ACHN (cell line): ENCODE measurements at places on chromosomes 5 and 9.

DNA sequence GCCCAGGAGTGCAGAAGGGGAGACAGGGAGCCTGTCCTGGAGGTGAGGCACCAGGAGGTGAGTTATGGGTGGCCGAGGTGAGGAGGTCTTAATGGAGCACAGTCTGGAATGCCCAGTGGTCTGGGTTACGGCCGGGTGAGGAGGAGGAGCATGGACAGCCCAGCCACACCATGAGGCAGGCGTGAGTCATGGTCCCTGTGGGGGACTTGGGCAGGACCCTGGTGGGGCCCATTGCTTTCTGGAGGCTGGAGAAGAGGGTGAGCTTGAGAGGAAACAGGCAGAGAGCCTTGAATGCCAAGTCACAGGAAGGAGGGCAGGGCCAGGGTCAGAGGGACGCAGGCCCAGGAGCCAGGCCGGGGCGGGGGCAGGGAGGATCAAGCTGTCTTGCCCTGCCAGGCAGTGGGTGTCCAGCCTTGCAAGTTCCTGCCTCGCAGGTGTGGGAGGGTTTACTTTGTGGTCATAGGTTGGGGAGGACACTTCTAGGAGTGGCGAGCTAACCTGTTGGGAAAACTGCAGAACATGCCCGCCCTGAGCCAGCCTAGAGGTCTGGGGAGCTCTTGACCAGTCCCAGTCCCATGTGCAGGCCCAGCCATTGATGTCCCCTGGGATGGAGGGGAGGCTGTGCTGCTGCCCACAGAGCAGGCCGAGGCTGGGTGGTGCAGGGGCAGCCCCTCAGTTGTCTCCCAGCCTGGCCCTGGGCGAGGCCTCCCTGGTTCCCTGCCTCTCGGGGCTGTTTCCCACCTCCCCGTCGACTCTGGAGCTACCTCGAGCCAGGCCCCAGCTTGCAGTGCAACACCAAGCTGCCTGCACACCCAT lies 2.8 kb downstream of the CACNA1B start:
- DNase-seq = no peak

DNA sequence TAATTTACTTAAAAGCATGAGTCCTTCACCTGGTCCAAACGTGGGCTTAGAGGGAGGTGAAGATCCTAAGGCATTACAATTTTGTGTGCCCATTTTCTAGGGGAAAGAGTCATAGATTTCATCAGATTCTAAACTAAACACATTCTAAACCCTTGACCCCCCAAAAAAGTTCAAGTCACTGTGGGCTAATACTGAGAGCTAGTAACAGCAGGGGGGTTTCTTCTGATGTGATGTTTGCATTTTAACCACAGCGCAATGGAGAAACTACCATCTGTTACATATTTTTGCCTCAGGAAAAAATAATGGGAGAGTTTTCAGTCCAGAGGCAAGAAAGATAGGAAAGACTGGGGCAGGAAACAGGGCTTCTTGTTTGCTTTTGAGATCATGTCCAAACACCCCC lies 110.8 kb upstream of the SLC1A3 start:
- DNase-seq = no peak

- DNase-seq = no peak
Observed at GRCh38 chr5:149388498-149389190, 9.6 kb upstream of the IL17B start.

DNA sequence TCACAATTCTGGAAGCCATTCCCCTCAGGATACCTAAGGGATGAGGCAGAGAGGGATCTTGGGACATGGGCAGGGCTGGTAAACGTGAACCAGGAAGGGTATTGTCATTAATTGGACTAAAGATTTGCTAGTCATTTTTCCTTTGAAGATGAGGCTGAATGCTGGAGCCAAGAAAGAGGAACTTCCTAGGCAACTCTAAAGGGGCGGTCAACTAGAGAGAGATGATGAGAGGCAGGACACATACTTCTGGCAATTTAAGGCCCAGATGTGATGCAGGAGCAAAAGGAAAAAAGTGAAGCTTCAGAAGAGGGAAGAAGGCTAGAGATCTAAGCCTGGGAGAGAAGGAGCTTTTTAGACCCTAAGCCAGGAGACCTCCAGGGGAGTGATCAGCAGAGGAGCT lies 5.6 kb downstream of the GBA2 start:
- DNase-seq = no peak

GRCh38 chr9:82466616-82467260 lies 478.2 kb downstream of the SPATA31D1 start:
- DNase-seq = peak; percentile 13

DNA sequence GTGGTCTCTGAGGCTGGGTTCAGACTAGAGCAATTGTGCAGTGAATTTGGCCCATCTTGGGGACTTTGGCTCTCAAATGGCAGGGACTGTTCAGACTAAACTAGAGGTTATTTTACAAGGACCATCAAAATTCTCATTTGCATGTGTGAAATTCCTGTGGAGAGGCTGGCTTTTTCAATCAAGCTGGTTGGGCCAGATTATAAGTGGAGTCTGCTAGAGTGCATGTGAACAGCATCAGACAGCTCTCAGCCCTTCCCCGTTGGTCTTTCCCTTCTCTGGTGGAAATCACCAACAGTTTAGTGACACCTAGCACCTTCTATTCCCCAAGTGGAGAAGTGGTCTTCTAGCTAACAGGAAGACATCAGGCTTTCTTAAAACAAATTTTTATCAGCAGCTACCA lies 301.3 kb downstream of the CWC27 start:
- no peak for DNase-seq

GRCh38 chr5:166123717-166124116 lies 2167.7 kb upstream of the WWC1 start:
- no peak for DNase-seq

GRCh38 chr5:5276951-5277517 lies 136.9 kb downstream of the ADAMTS16 start:
- DNase-seq = no peak

- peak; percentile 75 for DNase-seq
Observed at GRCh38 chr5:140372971-140373487, 13.0 kb downstream of the SLC4A9 start.

DNA sequence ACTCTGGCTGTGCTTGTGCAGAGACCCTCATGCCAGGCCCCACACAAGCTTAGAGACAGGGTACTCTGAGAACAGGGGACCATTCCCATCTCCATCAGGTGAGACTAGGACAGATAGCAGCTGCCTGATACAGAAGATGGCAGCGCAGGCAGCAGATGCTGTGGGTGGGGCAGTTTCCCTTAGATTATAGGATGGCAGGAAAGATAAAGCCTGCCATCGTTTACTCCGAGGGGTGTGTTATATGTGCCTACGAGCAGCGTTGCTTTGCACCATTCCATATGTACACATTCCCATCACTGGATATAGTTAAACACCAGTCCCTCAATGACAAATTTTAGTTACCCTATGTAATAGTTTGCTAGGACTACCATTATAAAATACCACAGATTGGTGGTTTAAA lies 135.2 kb downstream of the SMARCA2 start:
- DNase-seq = no peak

DNA sequence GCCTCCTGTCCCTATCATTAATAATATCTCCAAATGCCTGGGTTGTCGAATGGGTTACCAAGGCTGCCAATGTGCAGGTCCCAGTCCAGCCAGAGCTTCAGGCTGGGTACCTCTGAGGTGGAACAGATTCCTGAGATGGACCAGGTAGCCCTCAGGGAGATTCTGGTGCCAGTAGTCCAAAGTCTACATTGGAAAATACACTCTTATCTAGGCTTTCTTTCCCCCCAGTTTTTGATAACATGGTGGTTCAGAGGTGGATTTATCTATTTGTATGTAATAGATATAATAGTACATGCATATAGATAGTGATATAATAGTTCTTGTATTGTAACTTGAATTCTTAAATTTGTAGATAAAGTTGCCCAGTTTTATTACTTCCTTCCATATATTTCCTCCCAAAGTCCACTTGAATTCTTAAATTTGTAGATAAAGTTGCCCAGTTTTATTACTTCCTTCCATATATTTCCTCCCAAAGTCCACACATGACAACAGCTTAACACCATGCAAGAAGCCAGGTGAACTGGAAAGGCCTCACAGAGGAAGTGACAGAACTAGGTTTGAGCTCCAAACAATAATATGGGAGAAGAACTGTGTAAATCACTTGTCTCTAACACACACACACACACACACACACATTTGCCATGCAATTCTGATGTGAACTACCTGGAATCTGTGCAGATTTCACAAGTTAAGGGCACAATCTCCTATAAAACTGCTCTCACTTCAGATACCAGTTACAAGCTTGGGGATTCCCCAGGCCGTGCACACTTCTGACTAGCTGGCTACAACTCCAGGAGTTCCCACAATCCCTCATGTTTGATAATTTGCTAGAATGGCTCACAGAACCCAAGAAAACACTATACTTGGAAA lies 30.7 kb upstream of the ERAP1 start:
- DNase-seq = no peak

GRCh38 chr9:137205126-137206069 lies at the start of the genes NDOR1 and TMEM203:
Gene NDOR1 (plus strand): TSS chr9:137205700. CDS start chr9:137205778, 78 bp downstream.
Gene TMEM203 (minus strand): TSS chr9:137205648. CDS start chr9:137205414, 234 bp downstream.
- DNase-seq = peak; percentile 80

- DNase-seq = no peak
Observed at GRCh38 chr5:61619289-61619688, 287.2 kb downstream of the ZSWIM6 start.

GRCh38 chr9:83706676-83707517 lies 861 bp downstream of the UBQLN1 start:
- DNase-seq = peak; percentile 34

DNA sequence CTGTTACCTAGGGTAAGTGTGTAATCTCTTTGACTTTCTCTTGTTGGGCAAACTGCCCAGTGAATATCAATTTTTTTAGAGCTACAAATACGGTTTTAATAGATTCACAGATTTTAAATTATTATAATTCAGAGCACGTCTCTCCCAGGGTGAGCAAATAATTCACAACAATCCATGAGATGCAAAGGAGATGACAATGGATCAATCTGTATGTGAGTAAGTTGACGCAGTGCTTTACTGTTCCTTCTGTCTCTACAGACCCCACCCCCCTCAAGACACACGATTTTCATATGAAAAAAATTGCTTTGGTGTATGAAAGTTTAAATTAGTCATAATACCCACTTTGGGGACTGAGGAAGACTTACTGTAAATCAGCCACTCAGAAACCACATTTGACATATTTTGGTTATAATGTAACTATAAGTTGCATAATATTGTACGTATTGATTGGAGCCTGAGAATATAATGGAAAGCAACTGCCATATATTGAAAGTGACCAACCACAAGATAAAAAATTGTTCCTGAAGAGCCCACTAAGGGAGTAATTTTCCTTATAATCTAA lies 201.7 kb downstream of the BNC2 start:
- no peak for DNase-seq

DNA sequence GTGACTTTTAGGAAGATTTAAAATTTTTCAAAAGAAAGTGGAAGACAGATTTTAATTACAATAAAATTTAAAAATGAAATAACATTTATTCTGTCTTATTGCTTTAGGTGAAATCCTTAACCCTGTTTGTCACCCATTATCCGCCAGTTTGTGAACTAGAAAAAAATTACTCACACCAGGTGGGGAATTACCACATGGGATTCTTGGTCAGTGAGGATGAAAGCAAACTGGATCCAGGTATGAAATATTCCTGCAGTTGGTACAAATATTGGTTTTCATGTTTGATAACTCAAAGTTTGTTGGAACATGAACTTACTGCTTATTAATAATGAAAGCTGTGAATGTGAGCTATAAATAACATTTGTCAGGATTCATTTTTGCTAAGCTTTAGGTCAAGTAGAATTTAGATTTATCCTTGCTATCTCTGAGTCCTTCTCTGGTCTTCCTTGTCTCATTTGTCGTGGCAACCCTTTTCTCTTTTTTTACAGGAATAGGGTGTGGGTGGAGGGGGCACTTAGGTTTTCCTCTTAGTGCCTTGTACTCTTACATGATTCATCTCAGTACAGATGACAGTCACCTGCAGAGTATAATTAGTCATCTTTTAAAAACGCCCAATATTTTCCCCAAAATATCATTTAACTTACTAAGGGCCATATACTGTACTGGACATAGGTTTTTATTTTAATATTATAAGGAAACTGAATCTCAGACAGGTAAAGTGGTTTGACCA lies 95.3 kb upstream of the RASGRF2 start:
- no peak for DNase-seq

DNA sequence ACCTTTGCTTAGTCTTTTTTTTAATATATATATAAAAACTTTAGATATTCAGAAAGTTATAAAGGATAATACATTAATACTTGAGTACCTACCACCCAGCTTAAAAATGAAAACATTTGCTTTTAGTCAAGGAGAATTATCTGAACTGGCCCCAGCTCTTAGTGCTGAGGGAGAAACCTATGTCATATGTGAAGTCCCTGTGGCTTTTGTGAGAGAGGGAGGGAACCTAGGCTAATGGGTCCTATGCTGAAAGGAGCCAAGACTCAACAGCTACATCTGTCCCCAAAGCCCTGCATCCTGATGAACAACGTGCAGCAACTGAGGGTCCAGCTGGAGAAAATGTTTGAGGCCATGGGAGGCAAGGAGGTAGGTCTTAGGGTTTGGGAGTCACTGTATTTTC lies 92.0 kb upstream of the RUSC2 start:
- DNase-seq = no peak

- DNase-seq = peak; percentile 45
Observed at GRCh38 chr9:105475302-105475701, 27.5 kb downstream of the FSD1L start.

GRCh38 chr9:114718801-114719221 lies 36.8 kb upstream of the TEX48 start:
- peak; percentile 57 for DNase-seq

- no peak for DNase-seq
Observed at GRCh38 chr9:130865921-130866320, 30.7 kb downstream of the QRFP start.

- DNase-seq = no peak
Observed at GRCh38 chr5:90602681-90603080, 44.1 kb downstream of the ADGRV1 start.

DNA sequence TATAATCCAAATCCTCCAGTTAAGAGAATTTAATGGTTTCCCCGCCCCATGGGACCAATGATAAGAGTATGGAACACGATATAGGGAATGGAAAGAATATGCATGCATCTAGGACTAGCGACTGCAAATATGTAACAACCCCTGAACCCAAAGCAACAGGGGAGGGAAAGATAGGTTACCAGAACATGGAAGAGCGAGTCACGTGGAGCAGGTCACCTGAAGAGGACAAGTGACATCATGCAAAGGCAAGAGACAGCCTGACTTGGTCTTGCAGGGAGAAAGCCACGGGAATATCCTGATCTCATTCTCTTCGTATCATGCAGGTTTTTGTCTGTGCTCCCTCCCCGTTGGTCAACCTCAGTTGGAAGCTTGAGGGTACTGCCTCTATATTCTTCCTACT lies 4.7 kb upstream of the UHRF2 start:
- no peak for DNase-seq

GRCh38 chr9:80078826-80079225 lies 507.1 kb downstream of the TLE4 start:
- no peak for DNase-seq
